ENCODE measurements at places on chromosomes 4 and X. TPM values are rescaled to one million over a fixed set of nuclear protein-coding genes. Genes with fewer than 3 reads are reported as not detected.

The UGT2B15 gene
- total RNA-seq = not detected

The ITIH6 gene
- total RNA-seq = not detected

The CHRDL1 gene
- 24.4 TPM for total RNA-seq

The HPGDS gene
- total RNA-seq = 3.6 TPM

The UGT2B11 gene
- total RNA-seq = not detected

The SAGE1 gene
- total RNA-seq = not detected

The MAGEC3 gene
- total RNA-seq = 0.54 TPM

The SLC16A2 gene
- 17.9 TPM for total RNA-seq

The SULT1B1 gene
- total RNA-seq = 0.64 TPM

The GATA1 gene
- not detected for total RNA-seq

The KLHL5 gene
- total RNA-seq = 116 TPM

The SPP1 gene
- total RNA-seq = 196 TPM

The CT55 gene
- total RNA-seq = not detected

The ARHGAP24 gene
- total RNA-seq = 12.9 TPM

The SSX4B gene
- total RNA-seq = not detected

The TMPRSS11A gene
- not detected for total RNA-seq

The KDR gene
- 17.7 TPM for total RNA-seq

The SNCA gene
- total RNA-seq = 52.7 TPM

The LDB2 gene
- 34.9 TPM for total RNA-seq

The FGFRL1 gene
- 5.3 TPM for total RNA-seq

The MAGED2 gene
- 179 TPM for total RNA-seq

The ZCCHC18 gene
- 18.1 TPM for total RNA-seq

The WAS gene
- total RNA-seq = 0.27 TPM

The N4BP2 gene
- 55.8 TPM for total RNA-seq

The LRP2BP gene
- 13.4 TPM for total RNA-seq

The NHS gene
- total RNA-seq = 7.3 TPM

The FAM13A gene
- total RNA-seq = 55.2 TPM

The CSN1S1 gene
- not detected for total RNA-seq

The KDM6A gene
- 63.2 TPM for total RNA-seq

The FAM47C gene
- not detected for total RNA-seq

The RHOH gene
- 0.18 TPM for total RNA-seq

The PLXNA3 gene
- total RNA-seq = 28.2 TPM

The LRIT3 gene
- total RNA-seq = 0.36 TPM

The SSX2B gene
- not detected for total RNA-seq

The MAGEB2 gene
- not detected for total RNA-seq

The HTT gene
- 83.8 TPM for total RNA-seq

The HTR2C gene
- 3.3 TPM for total RNA-seq

The SCRG1 gene
- 2.4 TPM for total RNA-seq

The PRRG1 gene
- 13.2 TPM for total RNA-seq

The SERTM2 gene
- total RNA-seq = not detected

The RGN gene
- 7.0 TPM for total RNA-seq

The DCAF8L2 gene
- not detected for total RNA-seq

The ARL9 gene
- 3.2 TPM for total RNA-seq

The ADAM29 gene
- total RNA-seq = 0.91 TPM

The ADH7 gene
- not detected for total RNA-seq

The ODAPH gene
- not detected for total RNA-seq

The TLR6 gene
- total RNA-seq = 3.0 TPM

The CT45A7 gene
- total RNA-seq = not detected

The SMPX gene
- total RNA-seq = 0.54 TPM

Data from cerebellum (tissue), 4 donors.